ENCODE measurements at places on chromosomes 2 and 18. TPM values are rescaled to one million over a fixed set of nuclear protein-coding genes. Genes with fewer than 3 reads are reported as not detected.
A peak's percentile ranks its signal among the peaks of the same experiment; 100 is the strongest.

TCF23 gene
- not detected for total RNA-seq

CNDP1 gene
- total RNA-seq = 0.21 TPM

- DNase-seq = no peak
Measured at GRCh38 chr2:109255654-109256053, 126.6 kb downstream of the SH3RF3 start.

- DNase-seq = no peak
Measured at GRCh38 chr2:219570194-219570923, 980 bp downstream of the OBSL1 start.

- no peak for DNase-seq
Measured at GRCh38 chr2:76210551-76210950, 499.8 kb upstream of the GCFC2 start.

DNA sequence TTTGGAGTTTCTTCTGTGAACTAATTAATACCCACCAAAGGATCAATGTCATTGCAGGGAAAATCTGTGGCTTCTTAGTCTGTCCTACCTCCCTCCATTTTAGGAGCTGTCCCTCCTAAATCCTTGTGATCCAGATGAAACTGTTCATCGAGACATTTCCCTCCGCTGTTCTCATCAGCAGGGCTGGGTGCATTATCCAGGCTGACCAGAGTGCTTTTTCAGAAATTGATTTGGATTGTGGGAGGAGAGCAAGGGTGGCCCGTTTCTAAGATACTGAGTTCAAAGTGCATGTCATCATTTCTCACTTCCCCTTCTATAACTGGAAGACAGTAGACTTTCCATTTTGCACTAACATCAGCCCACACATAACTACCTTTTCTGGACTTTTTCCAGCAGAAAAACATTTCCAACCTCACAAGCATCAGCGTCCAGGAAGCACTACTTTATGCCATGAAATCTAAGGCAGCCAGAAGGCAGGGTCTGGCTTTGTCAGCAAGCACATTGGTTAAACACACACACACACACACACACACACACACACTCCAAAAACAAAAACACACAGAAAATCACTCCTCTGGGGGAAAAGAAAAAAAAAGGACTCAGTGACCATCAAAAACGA lies 94.1 kb downstream of the ANKRD44 start:
- DNase-seq = no peak

DNA sequence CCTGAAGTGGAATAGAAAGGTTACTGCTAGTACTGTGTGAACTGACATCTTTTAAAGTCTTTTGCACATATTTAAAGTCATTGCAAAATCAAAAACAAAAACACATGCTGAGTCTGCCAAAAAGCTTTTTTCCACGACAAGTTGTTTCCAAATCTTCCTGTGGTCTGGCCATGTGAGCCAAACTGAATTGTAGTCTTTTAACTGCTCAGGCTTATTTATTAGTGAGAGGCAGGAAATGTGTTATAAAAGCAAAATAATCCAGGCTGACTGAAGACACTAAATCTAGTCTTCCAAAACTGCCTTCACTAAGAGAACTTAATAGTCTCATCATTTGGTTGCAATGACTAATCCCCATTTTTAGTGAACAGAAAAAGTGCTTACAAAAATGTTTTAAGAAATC lies 2.3 kb downstream of the KRCC1 start:
- no peak for DNase-seq

DNA sequence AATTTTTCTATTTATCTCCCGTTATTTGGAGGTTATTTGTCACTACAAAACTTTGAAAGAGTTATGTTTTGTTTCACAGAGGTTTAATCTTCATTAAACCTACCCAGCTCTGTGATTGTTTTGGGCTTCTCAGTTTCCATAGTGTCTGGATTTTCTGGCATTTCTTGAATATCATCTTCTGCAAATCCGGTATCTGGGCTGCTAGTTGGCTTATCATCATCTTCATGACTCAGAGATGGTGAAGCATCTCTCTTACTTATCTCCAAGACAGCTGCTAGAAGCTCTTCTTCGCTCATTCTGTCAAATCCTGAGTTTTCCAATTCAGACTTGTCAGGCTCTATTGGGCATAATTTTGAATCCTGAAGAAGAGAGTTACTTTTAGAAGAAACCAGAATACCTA lies 55.6 kb downstream of the VIL1 start:
- no peak for DNase-seq

THUMPD2 gene
- total RNA-seq = 9.7 TPM

YES1 gene
- total RNA-seq = 101 TPM

GRCh38 chr2:7384773-7385349 lies 467.6 kb downstream of the RNF144A start:
- DNase-seq = no peak

OBSL1 gene
- 75.7 TPM for total RNA-seq

GRCh38 chr2:127389778-127390435 lies 2.1 kb upstream of the MAP3K2 start:
- DNase-seq = no peak

ABCG8 gene
- not detected for total RNA-seq

GRCh38 chr18:33755391-33755790 lies 177.4 kb downstream of the ASXL3 start:
- no peak for DNase-seq

- DNase-seq = no peak
Measured at GRCh38 chr2:38765551-38765950, 12.5 kb upstream of the GEMIN6 start.

GRCh38 chr18:24500217-24500616 lies 39.8 kb downstream of the HRH4 start:
- no peak for DNase-seq

DNA sequence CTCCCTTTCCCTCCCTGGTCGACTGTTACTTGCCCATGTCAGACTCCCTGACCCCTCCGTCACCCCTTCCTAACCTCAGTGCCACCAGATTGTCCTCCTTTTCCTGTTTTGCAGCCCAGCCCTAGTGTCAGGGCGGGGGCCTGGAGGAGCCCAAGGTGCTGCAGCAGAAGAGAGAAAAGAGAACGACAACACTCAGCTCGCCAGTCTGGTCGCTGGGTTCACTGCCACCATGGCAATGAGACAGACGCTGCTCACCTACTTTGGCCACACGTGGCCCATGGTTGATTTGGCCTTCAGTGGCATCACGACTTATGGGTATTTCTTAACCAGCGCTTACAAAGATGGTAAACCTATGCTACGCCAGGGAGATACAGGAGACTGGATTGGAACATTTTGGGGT lies 108.4 kb upstream of the RMDN2 start:
- DNase-seq = no peak

DNA sequence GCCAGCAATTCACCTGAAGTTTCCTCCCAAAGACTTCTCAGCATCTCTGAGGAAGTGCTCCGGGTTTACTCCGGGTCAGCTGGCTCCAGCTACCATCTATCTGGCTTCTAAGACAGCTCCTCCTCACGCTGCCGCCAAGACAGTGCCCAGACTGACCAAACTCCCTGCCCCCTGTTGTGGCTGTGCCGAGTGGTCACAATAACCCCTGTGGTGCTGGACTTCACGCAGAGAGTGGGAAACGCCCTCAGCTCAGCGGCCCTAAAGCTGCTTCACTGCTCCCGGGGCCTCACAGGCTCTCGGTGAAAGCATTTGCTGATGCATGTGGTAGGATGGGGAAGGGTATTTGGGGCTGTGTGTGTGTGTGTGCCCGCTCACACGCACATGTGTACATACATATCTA lies 154.8 kb upstream of the ZNF236 start:
- DNase-seq = no peak

DNA sequence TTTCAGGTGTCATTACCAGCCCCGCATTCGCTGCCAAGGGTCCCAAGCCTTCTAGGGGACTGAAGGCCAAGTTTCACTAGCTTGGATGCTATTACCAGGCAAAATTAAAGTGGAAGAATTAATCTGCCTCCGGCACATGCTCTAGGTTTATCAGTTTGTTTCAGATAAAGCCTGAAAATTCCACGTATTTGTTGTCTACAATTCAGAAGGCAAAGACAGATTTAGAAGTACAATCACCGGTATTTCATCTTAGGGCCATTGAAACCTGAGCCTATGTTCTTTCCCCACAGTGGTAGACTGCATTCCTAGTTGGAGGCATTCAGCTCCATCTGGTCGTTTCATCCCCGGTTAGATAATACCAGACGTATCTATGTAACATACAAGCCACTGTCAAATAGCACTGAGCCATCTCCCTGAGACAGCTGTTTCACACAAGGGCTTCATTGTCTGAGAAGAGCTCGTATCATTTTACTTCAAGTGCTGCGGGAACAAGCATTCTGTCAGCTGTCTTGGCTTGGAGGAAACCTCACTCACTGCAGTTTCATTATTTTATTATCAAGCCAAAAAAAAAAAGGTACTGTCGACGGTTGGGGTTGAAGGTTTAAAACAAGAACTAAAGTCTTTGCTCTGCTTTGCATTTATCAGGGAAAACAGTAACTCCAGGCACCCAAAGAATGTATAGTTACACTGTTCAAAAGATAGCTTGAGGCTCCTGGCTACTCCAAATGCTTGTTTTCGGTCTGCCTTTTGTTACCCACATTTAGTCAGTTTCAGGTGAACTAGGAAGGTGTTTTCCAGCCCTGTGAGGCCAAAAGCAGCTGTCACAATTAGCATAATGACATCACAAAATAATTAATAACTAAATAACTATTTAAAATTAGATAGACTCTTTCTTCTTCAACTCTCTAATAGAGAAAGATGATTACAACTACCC lies 76.7 kb downstream of the TGIF1 start:
- no peak for DNase-seq

- DNase-seq = no peak
Measured at GRCh38 chr2:188024811-188025210, 266.9 kb upstream of the GULP1 start.

DNA sequence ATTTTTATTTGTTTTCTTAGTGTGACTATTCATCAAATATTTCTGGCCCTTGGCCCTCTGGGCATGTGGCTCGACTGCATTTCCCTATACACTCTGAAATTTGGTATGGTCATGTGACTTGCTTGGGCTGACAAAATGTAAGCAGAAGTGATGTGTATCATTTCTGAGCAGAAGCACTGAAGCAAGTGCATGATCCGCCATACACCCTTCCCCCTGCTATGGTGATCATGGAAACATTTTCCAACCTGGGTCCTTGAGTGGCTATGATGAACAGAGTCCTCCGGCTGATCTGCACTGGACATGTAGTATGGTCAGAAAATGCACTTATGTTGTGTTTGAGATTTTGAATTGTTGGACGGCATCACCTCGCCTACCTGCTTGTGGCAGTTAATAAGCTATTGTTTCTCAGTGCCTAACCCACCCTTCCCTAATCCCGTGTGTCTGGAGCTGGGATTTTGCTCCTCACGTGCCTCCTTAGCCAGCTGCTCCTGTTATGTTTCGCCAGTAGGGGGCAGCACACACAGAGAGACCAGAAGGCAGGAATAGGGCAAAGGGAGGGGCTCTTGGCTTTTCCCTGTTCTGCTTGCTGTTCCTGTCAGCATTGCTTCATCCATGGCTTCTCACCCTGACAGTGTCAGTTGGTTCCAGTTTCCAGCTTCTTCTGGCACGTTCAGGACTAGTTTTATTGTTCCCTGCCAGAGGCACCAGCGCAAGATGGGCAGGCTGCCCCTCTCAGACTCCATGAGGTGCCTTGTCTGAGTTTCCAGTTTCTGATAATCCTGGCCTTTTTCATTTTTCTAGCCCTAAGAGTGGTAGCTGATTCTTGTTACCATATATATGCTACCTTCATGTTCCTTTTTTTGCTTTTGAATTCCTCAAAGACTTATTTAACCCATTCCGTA lies 207.4 kb downstream of the ARL6IP6 start:
- DNase-seq = peak; percentile 70

- DNase-seq = no peak
Measured at GRCh38 chr2:62204998-62205496, 9.1 kb downstream of the B3GNT2 start.

DNA sequence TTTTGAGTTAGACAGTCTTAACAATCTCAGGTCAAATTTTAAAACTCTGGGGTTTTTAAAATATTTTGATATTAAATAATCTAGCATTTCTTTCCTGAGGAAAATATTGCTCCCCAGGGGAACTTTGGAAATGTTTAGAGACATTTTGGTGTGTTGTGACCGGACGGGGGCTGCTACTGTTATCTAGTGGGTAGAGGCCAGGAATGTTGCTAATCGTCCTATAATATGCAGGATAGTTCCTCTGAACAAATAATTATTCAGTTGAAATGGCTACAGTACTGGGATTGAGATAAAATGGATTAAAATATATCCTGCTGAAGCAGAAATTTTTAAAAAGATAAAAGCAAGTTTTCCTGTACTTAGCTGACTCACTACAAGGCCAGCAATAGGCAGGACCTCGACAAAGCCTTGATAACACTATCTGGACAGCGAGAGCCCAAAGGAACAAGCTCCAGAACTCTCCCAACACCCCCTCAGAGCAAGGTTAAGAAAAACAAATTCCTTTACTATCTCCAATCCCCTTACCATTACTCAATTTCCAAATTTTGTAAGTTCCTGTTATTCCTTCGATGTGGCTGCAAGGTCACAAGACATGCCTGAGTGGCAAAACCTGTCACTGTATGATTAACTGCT lies 1407.4 kb downstream of the SUCLG1 start:
- no peak for DNase-seq

DNA sequence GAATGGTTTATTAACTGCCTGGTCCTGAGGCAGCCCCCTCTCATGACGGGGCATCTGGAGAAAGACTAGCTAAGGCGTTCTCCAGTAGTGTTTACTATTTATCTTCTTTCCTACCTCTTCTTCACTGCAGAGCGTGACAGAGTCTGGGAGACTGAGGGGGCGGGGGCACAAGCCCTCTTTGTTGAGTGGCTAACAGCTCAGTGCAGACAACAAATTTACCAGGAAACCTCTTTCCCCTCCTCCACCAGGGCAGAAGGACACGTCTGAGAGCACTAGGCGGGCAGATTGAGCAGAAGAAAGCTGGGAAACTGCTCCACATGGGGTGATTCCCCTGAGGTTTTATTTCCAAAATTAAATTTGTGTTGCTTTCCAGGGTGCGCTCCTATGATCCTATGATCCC lies 322.1 kb downstream of the CNTNAP5 start:
- DNase-seq = no peak

DPP10 gene
- total RNA-seq = not detected
